Astrocyte (in vitro differentiated cells and primary cell): ENCODE measurements at places on chromosomes 2 and 18.
A peak's percentile ranks its signal among the peaks of the same experiment; 100 is the strongest.

DNA sequence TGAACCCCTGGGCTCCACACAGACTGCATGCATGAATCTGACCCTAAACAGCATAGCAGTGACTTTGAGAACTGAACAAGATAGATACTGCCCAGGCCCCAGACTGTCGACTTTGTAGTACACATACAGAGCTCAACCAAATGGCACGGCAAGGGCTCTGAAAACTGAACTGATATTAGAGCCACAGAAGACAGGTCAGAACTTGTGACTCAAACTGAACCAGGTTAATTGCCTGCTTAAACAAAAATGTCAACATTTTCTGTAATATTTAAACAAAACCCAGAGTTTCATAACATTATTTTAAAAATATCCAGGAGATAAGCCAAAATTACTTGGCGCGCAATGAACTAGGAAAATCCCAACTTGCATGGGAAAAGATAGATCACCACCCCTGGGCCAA is 260.3 kb downstream of the TPGS2 start:
- DNase-seq = no peak

GRCh38 chr18:7743256-7743655 is 176.1 kb downstream of the PTPRM start:
- no peak for DNase-seq

GRCh38 chr2:140589273-140589672 is 1541.5 kb downstream of the LRP1B start:
- DNase-seq = peak; percentile 22

DNA sequence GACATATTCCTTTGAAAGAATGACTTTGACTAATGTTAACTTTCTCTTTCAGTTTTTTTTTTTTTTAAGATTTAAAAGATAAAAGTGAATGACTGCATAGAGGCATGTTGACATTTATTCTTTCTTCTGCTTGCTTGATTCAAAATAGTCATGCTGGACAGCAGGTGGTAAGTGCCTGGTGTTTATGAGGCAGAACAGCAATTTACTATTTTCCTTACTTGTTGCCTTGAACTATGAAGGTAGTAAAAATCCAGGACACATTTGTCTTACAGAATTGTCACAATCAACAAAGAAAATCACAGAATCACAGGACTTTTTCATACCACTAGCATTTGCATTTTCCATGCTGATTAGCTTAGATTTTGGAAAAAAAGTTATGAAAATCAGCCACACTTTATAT is 388.3 kb downstream of the CTNNA2 start:
- no peak for DNase-seq

DNA sequence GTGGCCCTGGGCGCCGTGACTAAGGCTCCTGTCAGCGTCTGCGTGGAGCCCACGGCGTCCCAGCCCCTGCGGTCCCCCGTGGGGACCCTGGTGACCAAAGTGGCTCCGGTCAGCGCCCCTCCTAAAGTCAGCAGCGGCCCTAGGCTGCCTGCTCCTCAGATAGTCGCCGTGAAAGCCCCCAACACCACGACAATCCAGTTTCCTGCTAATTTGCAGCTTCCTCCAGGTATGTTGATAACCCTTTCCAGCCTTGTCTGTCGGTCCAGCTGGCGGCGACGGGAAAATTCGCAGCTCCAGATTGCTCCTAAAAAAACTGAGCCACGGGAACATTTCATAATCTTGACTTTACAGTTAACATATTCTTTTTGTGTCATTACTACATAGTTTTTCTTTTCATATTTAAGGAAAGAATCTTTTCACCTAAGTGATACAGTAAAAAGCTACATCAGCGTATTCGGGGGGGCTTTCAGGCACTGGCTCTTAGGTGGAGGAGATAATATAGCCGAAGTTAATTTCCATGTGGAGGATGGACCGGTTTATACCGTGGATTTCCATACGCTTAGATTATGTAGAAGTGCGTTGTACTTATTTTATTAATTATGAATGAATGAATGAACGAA is 916 bp downstream of the TAF4B start:
- no peak for DNase-seq

DNA sequence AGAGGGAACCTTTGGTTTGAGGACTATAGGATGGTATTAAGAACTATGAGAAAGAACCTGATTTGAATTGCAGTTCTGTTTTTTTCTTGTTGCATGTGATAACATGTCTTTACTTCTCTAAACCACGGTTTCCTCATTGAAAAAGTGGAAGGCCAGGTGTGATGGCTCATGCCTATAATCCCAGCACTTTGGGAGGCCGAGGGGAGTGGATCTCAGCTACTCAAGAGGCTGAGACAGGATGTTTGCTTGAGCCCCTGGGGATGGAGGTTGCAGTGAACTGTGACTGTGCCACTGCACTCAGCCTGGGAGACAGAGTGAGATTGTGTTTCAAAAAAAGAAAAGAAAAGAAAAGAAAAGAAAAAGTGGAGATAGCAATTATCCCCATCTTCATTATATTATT is 32.3 kb downstream of the SCN9A start:
- DNase-seq = no peak

DNA sequence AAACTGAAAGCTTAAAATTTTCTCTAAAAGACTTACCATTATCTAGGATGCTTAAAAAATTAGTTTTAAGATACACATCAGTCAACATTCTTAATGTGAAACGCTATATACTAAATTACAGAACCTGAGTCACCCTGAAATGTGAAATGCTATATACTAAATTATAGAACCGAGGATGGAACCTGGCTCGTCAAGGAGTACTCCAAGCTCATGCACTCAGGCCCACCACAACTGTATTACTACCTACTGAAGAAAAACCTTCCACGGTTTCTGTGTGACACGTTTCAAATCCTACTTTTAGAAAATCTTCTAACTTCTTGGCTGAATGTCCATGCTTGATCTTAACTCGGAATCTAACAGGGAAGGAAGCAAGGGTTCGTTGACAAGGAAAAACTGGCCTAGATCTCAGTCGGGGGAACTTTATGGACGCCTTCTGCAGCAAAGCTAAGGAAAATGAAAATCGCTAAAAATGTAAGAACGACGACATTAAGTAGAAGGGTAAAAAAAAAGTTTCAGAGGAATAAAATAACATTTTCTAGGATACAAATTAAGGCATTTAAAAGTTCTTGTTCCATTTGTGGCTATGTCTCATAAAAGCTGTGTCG is 1.4 kb downstream of the PRKD3 start:
- no peak for DNase-seq

DNA sequence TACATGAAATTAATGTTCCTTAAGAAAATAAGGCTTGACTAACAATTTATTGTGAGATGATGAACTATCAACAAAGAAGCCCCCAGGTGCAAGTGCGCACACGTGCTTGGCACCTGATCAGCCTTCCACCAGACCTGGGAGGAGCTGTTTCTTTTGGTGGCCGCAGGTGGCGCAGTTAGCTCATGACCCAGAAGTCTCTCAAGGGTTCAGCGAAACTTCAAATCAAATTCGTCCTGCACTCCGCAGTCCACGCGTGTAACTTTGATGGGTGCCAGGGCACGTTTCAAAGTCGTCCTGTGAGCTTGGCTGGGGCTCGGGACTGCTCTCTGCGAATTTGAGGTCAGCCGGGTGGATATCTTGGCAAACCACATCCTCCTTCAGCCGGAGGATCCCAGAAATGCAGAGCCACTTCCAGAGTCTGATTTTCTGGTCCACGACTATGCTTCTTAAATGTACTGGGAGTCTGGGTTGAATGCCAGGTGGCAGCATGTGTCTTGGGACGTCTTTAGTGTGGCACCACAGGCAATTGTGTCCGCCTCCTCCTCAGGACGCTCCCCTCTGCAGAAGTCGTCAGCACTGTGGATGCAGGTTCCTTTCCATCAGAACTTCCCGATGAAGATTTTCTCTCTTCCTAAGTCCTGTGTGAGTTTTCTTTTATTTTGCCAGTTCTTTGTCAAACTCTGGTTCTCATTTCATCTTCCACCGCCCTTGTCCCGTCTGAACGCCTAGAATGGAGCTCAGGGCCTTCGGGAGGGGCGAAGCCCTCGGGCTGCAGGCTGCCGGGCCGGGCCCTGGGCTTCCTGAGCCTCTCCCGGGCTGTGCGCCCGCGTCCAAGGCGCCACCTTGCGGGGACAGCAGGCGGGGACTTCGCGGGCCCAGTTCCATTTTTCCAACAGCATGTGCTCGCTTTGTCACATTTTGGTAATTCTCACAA is 61.3 kb upstream of the RAPGEF4 start:
- DNase-seq = no peak
